GM23248 (cell line): ENCODE measurements at places on chromosomes 5 and 9.

DNA sequence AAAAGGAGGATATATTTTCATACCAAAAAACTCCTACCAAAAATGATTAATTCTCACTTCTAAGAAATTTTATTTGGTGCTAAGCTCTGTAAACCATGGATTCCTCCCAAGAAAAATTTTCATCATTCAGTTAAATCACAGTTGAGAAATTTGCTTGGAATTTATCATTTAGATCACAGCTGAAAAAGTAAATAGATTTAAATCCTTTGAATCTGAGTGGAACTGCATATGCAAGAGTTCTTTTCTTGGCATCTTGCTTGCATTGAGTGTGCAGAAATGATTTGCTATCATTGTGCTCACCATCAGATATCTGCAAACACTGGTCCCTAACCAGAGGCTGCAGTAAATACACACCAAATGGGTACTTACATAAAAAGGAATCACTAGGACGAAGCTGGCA is 836.1 kb upstream of the CDH6 start:
- no peaks in the 10 kb centered on the region for H3K36me3 ChIP-seq
- H3K27ac ChIP-seq = no peak overlapping the region
- DNase-seq = no peak
- no peaks in the 10 kb centered on the region for H3K27me3 ChIP-seq
- H3K4me3 ChIP-seq = no peak overlapping the region

GRCh38 chr5:64688391-64688790 is 1.9 kb upstream of the SHISAL2B start:
- H3K27me3 ChIP-seq = peaks cover 63% of the 10 kb centered on the region
- no peak for DNase-seq
- H3K36me3 ChIP-seq = no peaks in the 10 kb centered on the region
- H3K27ac ChIP-seq = no peak overlapping the region
- H3K4me1 ChIP-seq = no peaks in the 10 kb centered on the region

- no peaks in the 10 kb centered on the region for H3K4me1 ChIP-seq
- no peak overlapping the region for H3K4me3 ChIP-seq
- DNase-seq = no peak
- H3K27me3 ChIP-seq = peaks cover 38% of the 10 kb centered on the region; the same call in 1 of the 2 replicates
- no peaks in the 10 kb centered on the region for H3K36me3 ChIP-seq
These were observed 31.6 kb upstream of the PITX1 start for GRCh38 chr5:135065306-135066265.

DNA sequence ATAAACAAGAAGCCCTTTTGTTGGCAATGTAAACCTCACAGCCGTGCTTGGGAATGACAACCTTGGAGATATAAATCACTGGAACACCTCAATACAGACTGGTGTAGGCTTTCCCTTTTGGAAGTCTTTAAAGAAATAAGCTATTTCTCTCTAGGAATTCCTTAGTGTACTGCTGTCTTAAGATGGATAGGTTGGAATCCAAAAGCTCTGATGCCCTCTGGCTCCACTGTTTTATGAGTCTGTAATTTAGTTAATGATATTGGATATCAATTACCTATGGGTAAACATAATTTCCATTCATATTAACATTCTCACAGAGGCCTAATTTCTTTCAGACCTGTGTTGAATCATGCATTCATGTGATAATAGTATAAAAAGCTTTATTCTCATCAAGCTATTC is 435.9 kb upstream of the MPDZ start:
- H3K27ac ChIP-seq = no peak overlapping the region
- H3K36me3 ChIP-seq = no peaks in the 10 kb centered on the region
- no peak for DNase-seq

GRCh38 chr9:109604131-109604530 is 106.0 kb upstream of the PTPN3 start:
- H3K36me3 ChIP-seq = no peaks in the 10 kb centered on the region
- no peak overlapping the region for H3K4me3 ChIP-seq
- H3K27me3 ChIP-seq = 0 out of 2 replicates have a peak, but pooled peaks cover 22% of the 10 kb centered on the region
- H3K4me1 ChIP-seq = no peaks in the 10 kb centered on the region; the same call in 1 of the 2 replicates
- peak; percentile 18 for DNase-seq

DNA sequence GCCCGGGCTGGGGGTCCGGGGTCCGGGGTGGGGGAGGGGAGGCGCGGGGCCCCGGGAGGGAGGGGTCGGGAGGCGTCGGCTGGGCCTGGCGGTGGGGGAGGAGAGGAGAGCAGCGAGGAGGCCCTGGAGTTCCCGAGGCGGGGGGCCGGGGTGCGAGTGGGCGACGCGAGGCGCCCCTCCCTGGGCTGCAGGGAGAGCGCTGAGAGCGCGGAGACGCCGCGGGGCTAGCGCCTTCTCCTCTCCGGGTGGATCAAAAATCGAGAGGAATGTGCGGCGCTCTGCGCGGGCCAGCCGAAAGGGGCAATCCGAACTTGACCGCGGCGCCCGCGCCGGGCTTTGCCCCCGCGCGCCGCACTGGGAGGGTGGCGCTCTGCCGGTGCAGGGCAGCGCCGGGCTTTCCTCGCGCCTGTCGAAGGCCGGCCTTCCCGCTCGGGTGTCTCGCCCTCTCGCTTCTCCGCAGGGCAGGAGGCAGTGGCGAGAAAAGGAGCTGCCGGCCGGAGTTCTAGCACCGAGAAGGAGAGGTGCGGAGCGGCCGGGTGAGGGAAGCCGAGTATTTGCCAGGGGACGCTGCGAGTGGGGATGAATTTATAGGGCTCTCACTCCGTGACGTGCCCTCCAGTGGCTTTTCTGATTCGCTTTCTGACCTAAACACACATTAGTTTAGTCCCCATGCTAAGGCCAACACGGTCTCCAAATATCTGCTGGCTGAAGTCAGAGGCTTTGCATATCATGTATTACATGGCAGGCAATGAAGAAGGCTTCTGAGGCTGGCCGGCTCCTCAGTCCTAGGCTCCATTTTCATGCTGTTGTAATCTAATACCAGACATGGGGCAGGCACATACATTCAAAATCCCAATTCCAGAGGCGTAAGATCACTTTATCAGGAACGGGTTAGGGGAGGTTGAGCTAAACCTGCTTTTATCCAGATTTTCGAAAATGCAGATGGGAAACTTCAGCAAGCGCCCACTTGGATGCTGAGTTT is 503 bp upstream of the GDNF start:
- no peaks in the 10 kb centered on the region for H3K36me3 ChIP-seq
- peaks cover 7% of the 10 kb centered on the region for H3K4me1 ChIP-seq
- peak overlapping the region; percentile 79 for H3K27ac ChIP-seq
- peak; percentile 86 for DNase-seq
- peak overlapping the region; percentile 90 for H3K4me3 ChIP-seq
- no peaks in the 10 kb centered on the region for H3K27me3 ChIP-seq

DNA sequence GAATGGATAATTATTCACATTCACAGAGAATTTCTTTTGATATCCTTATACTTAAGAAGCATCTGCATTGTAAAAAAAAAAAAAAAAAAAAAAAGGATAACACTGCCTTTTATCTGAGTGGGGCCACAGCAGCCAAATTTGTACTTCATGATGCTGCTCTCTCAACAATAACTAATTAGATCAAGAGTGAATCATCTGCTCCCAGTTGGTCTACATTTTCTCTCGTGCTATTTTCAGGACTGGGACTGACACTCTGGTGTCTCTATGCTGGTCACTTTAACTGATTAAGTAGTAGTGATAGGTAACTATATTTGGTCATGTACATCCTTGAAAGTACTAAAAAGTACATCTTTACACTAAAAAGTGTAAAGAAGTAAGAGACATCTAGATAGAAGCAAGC is 90.1 kb downstream of the RFX3 start:
- no peak overlapping the region for H3K27ac ChIP-seq
- H3K4me1 ChIP-seq = peaks cover 10% of the 10 kb centered on the region
- DNase-seq = no peak
- H3K4me3 ChIP-seq = no peak overlapping the region

GRCh38 chr9:109640580-109641371 is 139.2 kb upstream of the PALM2AKAP2 start:
- peak; percentile 68 for DNase-seq
- no peaks in the 10 kb centered on the region for H3K4me1 ChIP-seq
- peak overlapping the region; percentile 69 for H3K4me3 ChIP-seq
- H3K27ac ChIP-seq = no peak overlapping the region
- no peaks in the 10 kb centered on the region for H3K36me3 ChIP-seq

GRCh38 chr9:69342769-69343168 is 17.8 kb downstream of the ENTREP1 start:
- H3K36me3 ChIP-seq = no peaks in the 10 kb centered on the region
- H3K27me3 ChIP-seq = peaks cover 11% of the 10 kb centered on the region; the same call in 1 of the 2 replicates
- no peaks in the 10 kb centered on the region for H3K4me1 ChIP-seq
- DNase-seq = no peak
- H3K4me3 ChIP-seq = no peak overlapping the region

- H3K4me1 ChIP-seq = no peaks in the 10 kb centered on the region
- no peak overlapping the region for H3K4me3 ChIP-seq
- H3K27ac ChIP-seq = no peak overlapping the region
- H3K36me3 ChIP-seq = no peaks in the 10 kb centered on the region
- H3K27me3 ChIP-seq = no peaks in the 10 kb centered on the region
These were observed 680.8 kb downstream of the DNAH5 start for GRCh38 chr5:13263701-13264100.

DNA sequence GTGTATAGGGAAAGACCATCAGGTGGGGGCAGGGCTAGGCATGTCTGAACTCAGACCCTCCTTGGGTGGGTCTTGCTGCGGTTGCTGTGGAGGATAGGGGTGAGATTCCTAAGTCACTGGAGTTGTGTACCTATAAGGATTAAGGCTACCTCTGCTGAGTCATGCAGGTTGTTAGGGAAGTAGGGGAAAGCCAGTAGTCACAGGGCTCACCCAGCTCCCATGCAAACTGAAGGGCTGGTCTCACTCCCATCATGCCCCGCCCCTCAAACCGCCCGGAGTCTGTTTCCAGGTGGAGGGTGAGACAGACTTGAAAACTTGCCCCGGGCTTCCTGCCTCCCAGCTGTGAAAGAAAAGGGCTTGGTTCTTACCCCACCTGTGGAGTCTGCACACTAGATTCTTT is 161.8 kb downstream of the CAVIN4 start:
- no peaks in the 10 kb centered on the region for H3K27me3 ChIP-seq
- no peaks in the 10 kb centered on the region for H3K4me1 ChIP-seq
- no peaks in the 10 kb centered on the region for H3K36me3 ChIP-seq
- H3K27ac ChIP-seq = no peak overlapping the region
- no peak overlapping the region for H3K4me3 ChIP-seq
- DNase-seq = no peak

DNA sequence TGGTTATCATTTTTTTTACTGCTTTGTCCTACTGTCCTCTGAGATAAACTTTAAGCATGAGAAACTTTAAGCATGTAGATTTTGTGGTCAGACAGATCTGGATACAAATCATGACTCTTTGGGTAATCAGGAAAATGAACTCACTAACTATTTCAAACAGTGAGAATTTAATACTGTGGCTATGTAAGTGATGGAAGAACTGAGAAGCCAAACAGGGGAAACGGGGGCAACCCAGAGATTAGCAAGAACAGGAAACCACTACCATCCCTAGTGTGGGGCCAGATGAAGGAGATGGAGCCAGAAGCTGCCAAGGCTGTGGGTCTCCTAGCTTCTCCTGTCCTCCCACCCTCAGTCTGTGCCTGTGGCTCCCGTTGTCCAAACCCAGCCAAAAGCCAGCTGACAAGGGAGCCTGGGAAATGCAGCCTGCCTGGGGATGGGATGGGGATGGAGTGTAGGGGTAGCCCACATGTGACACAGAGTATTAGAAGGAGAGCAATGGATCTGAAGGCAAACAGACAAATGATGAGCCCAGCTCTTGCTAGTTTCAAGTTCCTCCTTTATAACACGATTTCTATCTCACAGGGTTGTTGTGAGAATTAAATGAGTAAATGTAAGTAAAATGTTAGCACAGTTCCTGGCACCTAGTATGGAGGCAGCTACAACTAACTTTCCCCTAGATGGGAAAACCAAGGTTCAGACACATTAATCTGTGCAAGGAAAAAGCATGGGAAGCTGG is 27.7 kb upstream of the CDC23 start:
- peaks cover 39% of the 10 kb centered on the region for H3K27me3 ChIP-seq
- no peaks in the 10 kb centered on the region for H3K36me3 ChIP-seq
- DNase-seq = no peak
- H3K27ac ChIP-seq = no peak overlapping the region

GRCh38 chr9:11097020-11097419 is 484.2 kb upstream of the PTPRD start:
- no peak overlapping the region for H3K4me3 ChIP-seq
- DNase-seq = no peak
- H3K27ac ChIP-seq = no peak overlapping the region
- H3K36me3 ChIP-seq = no peaks in the 10 kb centered on the region
- no peaks in the 10 kb centered on the region for H3K27me3 ChIP-seq

DNA sequence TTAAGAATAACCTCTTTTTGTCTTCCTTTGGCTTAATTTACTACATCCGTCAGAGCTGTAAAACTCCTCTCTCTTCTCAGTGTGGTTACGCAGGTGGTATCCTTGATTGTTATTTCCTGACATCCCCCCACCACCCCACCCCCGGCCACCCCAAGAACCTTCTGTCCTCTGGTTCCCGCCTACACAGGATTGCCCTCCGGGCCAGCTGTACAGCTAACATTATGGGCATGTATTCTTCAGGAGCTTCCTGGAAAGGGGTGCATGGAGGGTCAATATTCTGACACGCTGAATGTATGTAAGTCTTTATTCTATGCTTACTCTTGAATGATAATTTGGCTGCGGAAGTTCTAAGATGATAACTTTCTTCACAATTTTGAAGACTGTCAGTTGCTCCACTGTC is 13.0 kb upstream of the ANP32B start:
- no peaks in the 10 kb centered on the region for H3K36me3 ChIP-seq
- H3K27me3 ChIP-seq = peaks cover 5% of the 10 kb centered on the region; the same call in 1 of the 2 replicates
- no peak for DNase-seq
- H3K4me3 ChIP-seq = no peak overlapping the region
- H3K27ac ChIP-seq = no peak overlapping the region

DNA sequence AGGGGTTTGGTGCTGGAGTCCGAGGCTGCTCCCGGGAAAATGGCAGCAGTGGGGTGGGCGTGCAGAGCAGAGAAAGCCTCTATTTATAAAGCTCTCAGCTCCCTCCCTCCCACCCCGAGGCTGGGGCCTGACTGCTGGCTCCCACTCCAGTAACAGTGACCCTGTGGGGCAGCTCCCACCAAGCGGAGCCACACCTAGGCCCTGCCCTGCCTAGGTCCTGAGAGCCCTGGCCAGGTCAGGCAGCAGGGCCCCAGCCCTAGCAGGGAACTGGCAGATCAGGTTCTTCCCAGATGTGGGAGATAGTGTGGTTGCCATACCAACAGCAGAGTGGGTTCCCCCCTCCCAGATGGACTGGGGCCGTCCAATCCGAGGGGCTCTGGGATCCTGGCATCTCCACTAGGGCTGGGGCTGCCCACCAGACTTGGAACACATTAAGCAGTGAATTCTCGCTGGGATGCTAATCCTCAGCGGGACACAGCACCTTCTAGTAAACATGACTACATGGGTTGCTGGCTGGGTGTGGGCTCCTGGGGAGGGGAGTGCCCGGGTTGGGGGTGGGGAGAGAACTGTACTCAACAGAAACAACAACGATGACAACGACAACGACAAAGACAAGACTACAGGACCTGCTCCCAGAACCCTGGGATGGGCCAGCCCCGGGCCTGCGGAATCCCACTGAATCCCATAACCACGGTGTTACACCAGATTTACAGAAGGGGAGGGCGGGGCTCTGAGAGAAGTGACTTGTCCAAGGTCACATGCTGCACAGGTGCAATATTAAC is 1.5 kb downstream of the SH3GLB2 start:
- H3K27me3 ChIP-seq = no peaks in the 10 kb centered on the region
- DNase-seq = peak; percentile 25
- H3K36me3 ChIP-seq = no peaks in the 10 kb centered on the region
- peaks cover 15% of the 10 kb centered on the region for H3K4me1 ChIP-seq
- H3K4me3 ChIP-seq = peak overlapping the region; percentile 72
- H3K27ac ChIP-seq = no peak overlapping the region

GRCh38 chr5:96506376-96506775 is 73.3 kb upstream of the PCSK1 start:
- H3K4me3 ChIP-seq = no peak overlapping the region
- H3K27me3 ChIP-seq = no peaks in the 10 kb centered on the region
- no peak for DNase-seq
- H3K36me3 ChIP-seq = no peaks in the 10 kb centered on the region
